ENCODE measurements at places on chromosomes 5 and 9.

DNA sequence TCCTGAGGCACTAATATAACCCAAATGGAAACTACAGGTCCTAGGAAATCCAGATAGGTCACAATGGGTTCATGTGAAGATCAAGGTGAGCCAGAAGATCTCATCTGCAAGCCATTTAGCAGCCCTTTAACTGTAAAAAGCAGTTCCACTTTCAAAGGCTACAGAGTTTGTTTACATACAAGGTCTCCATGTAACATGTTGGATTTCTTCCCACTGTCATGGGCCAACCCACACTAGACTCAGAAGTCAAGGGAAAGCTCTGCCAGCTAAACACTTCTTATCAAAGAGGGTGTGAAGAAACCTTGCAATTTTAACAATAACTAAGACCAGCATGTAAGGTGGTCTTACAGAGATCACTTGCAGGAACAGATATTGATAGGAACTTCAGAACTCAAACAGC lies 3.8 kb upstream of the CTNNAL1 start:
- no peak for DNase-seq

- no peak for DNase-seq
Observed at GRCh38 chr5:125743939-125744338, 679.3 kb upstream of the GRAMD2B start.

- no peak for DNase-seq
Observed at GRCh38 chr5:18985171-18985758, 1002.7 kb downstream of the CDH18 start.

DNA sequence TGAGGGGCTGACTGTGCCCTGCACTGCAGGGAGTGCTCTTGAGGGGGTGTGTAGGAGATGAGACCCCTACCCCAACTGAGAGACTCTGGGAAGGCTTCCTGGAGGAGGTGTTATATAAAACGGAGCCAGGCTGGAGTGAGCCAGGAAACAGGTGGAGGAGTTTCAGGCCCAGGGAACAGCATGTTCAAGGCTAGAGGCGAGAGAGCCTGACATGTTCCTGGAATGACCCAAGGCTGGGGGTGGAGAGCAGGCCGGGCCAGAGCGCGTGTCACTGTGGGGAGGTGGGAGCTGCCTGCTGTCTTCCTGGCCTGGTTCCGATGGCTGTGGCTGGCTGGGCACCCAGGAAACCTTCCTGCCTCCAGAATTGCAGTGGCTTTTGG lies 48.7 kb downstream of the RXRA start:
- DNase-seq: no peak

GRCh38 chr5:67165526-67166459 lies 30.8 kb downstream of the CD180 start:
- DNase-seq: peak; percentile 83

GRCh38 chr5:42250-42649 lies 49.7 kb upstream of the PLEKHG4B start:
- no peak for DNase-seq

DNA sequence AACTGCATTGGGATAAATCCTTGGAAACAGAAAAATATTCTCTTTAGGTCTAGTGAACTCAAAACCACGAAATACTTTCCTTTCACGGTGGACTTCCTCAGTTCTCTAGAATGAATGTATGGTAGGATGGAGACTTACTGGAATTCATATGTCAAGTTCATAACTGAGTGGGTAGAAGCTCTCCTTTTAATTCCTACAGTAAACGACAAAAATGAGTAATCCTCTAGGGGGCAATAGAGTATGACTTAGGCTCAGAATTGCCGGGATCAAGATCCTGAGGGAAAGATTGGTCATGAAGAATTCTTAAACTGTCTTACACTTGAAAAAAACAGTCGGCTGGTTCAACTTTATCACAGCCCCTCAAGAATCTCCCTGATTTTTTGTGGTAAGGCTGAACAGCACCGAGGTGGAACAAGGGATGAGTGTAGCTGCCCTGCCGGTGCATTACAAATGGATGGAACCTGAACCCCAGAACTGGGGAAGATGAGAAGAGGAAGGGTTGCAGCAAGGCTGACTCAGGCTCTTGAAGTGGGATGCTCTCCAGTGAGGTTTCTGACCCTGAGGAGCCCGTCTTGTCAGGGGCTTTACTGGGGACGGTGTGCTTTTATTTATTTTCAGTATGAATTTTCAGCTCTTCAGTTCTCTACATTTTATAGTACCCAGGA lies 14.0 kb upstream of the LOX start:
- DNase-seq: no peak
